Activated CD4-positive, alpha-beta memory T cell treated with anti-CD3 and anti-CD28 coated beads, Interleukin-2, amount 10 ng/mL, durations not matched to agents 7 days and 5 days (primary cell): ENCODE measurements at places on chromosomes 7 and 10. TPM values are rescaled to one million over a fixed set of nuclear protein-coding genes. Genes with fewer than 3 reads are reported as not detected.

Gene UCN3
- total RNA-seq, result not detected

Gene WIPF3
- not detected for total RNA-seq

Gene WEE2
- total RNA-seq, result not detected

Gene SKIDA1
- 0.25 TPM for total RNA-seq

Gene PRPS1L1
- not detected for total RNA-seq

Gene ABCA13
- not detected for total RNA-seq

Gene EBLN1
- not detected for total RNA-seq

Gene SLC26A5
- not detected for total RNA-seq

Gene A1CF
- not detected for total RNA-seq

Gene CCZ1B
- total RNA-seq, result 89.4 TPM

Gene H2BK1
- total RNA-seq, result not detected

Gene MYH16
- not detected for total RNA-seq

Gene LEP
- not detected for total RNA-seq

Gene HOXA6
- total RNA-seq, result not detected

Gene SLC26A3
- not detected for total RNA-seq

Gene LCOR
- total RNA-seq, result 25.2 TPM

Gene HMX2
- not detected for total RNA-seq

Gene ASAH2
- total RNA-seq, result 3.6 TPM

Gene ANXA7
- total RNA-seq, result 107 TPM

Gene NODAL
- total RNA-seq, result 0.25 TPM

Gene PNLIPRP1
- not detected for total RNA-seq

Gene SVIL
- 10.3 TPM for total RNA-seq

Gene CLRN3
- not detected for total RNA-seq

Gene AOC1
- total RNA-seq, result not detected

Gene LMTK2
- 11.6 TPM for total RNA-seq

Gene IGF2BP3
- 0.68 TPM for total RNA-seq

Gene ZNF804B
- not detected for total RNA-seq

Gene TUBAL3
- not detected for total RNA-seq

Gene NFE2L3
- total RNA-seq, result 24.0 TPM

Gene LAMB1
- total RNA-seq, result not detected

Gene CYP2C9
- total RNA-seq, result not detected

Gene CPA2
- not detected for total RNA-seq

Gene GRK5
- 29.8 TPM for total RNA-seq

Gene NFKB2
- 121 TPM for total RNA-seq

Gene CTBP2
- 0.15 TPM for total RNA-seq

Gene GPR37
- not detected for total RNA-seq

Gene TAS2R3
- 1.5 TPM for total RNA-seq

Gene FAM24B
- 12.5 TPM for total RNA-seq

Gene PRKCQ
- 70.6 TPM for total RNA-seq

Gene OR6B1
- not detected for total RNA-seq

Gene GIMAP7
- total RNA-seq, result 169 TPM

Gene PNLIP
- not detected for total RNA-seq

Gene RGR
- not detected for total RNA-seq

Gene TRIM50
- total RNA-seq, result not detected

Gene ZMYND11
- 36.9 TPM for total RNA-seq

Gene DBNL
- total RNA-seq, result 176 TPM

Gene CASP7
- total RNA-seq, result 39.0 TPM

Gene IKZF1
- total RNA-seq, result 404 TPM

Gene COMTD1
- total RNA-seq, result 34.8 TPM
